ENCODE measurements at places on chromosomes 1 and 21.

DNA sequence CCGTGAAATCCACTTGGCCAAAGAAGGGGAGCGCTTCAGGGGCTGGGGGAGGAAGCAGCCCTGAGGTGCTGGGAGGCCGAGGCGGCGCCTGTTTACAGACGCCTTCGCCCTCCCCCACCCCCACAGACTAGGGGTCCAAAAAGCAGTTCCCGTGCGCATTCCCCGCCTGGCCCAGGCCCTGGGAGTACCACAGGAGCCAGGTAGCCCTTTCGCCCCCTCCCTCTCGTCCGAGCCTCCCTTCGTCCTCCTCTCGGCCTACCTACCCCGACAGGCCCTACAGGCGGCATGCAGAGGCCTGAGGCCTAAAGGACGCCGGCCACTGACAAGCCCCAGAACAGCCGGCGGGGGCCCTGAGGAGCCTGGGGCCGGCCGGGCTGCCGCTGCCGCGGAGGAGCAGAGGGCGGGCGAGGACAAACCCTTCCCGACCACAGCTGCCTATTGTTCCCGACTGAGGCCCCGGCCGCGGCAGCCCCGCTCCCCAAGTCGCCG, 522 bp downstream of the RC3H1 start:
- peak; percentile 52 for DNase-seq

DNA sequence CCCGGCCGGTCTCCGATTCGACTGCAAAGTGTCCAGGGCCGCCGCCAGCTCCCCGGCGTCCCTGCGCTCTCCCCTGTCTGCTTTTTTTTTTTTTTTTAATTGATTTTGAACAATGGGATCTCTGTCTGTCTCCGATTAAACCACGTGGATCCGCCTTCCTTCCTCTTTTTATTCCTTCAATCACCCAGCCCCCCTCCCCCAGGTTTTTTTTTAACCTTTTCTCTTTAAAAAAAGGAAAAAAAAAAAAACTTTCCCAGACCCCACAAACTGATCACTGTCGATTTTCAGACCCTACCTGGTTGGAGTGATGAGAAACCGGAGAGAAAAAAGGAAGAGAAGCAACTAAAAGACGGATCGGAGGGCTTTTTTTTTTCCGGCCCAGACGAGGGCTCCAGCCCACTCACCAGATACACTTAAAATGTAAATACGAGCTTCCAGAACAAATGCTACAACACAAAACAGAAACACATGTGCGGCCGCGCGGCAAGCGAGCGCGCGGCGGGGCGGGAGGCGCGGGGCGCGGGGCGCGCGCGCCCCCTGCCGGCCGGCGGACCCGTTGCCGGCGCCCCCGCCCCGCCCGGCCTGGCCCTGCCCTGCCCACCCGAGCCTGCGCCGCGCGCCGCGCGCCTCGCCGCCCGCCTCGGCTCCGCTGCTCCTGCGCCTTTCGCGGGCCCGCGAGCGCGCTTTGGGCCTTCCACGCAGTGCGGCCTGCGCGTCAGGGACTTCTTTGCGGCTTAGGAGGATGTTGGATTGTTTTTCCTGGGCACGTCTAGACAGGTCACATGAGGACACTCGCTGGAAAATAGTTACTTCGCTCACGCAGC, at the start of gene RCC2:
TSS of gene RCC2 (minus strand) at position 428 of the 824 bp plus-strand sequence. CDS start 1,163 bp downstream, outside the sequence.
- DNase-seq, result peak; percentile 83

DNA sequence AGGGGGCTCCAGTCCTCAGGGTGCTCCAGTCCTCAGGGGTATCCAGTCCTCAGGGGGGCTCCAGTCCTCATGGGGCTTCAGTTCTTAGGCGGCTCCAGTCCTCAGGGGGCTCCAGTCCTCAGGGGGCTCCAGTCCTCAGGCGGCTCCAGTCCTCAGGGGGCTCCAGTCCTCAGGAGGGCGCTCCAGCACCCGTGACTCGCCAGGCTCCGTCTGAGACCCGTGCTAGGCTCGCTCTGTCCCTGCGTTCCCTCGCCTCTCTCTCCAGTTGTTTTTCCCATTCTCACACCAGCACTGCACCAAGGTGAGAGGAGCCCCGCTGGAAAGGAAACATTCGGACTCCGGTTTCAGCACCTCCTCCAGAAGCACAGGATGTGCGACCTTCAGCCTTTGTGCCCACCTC, 9.4 kb upstream of the OR2M2 start:
- no peak for DNase-seq

DNA sequence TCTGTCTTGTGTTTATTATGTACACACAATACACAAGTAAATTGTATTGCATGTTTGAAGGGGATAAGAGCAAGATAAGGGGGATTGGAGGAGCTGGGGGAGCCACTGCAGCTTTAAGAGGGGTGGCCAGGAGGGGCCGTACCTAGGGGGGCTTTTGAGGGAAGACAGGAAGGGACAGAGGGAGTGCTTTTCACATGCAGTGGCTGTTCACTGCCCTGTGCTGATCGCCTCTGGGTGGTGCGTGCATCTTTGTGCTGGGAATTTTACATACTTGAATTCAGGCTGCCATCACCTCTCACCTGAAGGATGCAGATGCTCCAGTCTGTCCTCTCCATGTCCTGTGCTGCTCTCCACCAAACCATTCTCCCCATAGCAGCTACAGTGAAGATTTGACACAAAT, 179.5 kb downstream of the PTPRU start:
- no peak for DNase-seq

- no peak for DNase-seq
These were observed 44.8 kb downstream of the ATP5PO start for GRCh38 chr21:33870768-33871167.

- DNase-seq, result peak; percentile 51
These were observed 1.1 kb downstream of the DFFB start for GRCh38 chr1:3858231-3858981.

DNA sequence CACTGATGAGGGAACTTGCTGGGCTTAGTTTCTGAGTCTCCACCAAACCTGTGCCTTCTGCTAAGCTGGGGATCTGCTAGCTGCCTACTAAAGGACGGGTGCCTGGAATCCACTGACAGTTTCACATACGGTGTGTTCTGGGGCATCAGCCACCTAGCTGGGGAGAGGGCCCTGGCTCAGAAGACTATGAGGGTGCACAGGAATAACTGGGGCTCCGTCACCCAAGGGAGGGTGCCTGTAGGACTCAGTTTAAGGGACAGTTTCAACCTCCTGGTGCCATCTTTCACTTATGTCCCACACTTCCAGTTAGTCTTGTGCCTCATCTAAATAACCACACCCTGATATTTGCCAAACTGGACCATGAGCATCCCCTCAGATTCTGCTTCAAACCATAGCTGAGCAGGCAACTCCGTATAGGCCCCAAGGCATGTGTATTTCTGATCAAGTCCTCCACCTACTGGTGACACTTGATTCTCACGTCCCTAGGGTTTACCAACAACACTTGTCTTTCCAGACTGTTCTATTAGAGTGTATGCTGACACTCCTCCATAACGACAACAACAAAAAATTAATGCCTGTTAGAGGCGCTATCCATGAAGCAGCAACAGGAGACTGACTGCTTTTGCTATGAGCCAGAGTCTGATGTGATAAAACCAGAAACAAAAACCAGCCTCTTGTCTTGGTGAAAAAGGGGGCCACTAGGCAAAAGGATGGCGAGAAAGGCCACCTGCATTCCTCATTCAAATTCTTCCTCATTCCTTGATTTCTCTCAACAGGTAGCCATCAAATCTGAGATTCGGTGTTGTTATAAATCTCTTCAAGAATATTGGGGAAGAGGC, 55.0 kb upstream of the PAXBP1 start:
- peak; percentile 68 for DNase-seq

DNA sequence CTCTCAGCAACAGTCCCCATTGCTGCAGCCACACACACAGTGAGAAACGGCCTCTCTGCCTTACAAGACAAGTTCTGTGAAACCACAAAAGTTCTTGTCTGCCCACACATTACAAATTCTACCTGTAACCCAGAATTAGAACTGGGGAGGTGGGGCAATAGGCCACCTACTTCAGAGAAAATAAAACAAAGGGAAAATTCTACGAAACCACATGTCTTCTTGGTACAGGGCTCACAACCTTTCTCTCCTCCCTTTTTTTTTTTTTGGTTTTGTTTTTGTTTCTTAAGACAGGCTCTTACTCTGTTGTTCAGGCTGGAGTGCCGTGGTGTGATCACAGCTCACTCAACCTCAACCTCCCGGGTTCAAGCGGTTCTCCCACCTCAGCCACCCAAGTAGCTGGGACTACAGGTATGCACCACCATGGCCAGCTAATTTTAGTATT, 30.2 kb downstream of the LPAR3 start:
- DNase-seq, result no peak

DNA sequence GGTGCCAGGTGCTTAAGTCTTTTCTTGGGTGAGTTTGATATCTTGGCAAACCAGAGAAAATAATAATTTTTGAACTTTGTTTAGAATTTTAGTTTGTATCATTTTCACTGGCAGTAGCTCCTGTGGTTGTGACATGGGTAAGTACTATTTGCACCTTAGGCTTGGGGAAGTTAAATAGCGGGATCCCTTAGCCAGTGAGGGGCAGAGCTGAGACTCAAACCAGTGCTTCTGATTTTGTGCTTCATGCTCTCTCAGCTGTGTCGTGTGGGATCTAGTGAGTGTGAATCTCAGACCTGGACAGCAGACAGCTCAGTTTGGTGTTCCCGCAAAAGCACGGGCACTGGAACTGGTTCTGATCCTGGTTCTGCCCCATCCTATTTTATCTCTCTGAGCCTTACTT, 9.6 kb downstream of the PRCC start:
- DNase-seq, result no peak

- DNase-seq, result no peak
These were observed 101.4 kb downstream of the TEX35 start for GRCh38 chr1:178614286-178614685.

DNA sequence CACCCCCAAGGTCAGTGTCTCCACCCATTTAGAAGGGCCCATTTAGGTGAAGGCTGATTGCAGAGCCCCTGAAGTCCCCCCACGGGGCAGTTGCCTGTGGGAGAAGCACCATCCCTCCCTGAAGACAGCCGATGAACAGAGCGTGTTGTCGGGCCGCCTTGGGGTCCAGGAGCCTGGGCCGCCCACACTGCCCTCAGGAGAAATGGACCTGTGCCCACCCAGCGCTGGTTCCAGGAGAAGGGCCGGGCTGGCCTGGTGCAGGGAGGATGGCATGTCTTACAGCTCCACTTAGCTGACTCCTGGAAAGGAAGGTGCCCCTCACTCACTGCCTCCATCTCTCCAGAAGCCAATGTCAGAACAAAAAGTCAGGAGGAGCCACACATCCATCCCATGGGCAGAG, 252.7 kb upstream of the VAMP3 start:
- DNase-seq, result no peak

DNA sequence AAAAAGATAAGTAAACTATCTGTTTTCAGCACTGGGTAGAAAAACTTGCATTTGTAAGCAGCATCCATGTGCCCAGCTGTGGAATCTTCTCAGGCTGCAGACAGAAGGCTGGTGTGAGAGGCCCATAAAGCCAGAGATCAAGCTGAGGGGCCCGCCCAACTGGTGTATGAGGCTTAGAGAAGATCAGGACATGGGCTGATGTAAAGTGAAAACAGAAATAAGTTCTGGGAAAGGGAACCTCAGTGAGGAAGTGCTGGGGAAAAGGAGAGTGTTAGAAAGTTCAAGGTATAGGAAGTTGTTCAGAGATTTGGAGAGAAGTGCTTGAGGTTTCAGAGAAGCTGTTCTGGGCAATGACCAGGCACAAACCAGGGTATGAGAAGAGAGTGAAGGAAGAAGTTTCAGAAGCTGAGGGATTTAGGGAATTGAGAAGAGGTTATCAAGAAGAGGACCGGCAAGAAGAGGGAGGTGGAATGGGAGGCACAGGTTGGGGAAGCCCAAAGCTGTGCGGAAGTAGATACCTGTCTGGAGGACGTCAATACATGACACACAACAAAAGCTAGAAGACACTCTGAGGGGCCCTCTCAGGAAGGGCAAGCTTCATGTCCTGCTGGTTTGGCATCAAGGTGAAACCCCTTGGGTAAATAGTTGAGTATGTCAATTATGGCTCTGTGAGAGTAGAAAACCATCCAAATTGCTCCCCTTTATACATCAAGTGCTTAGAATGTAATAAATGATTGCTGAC, 2.7 kb upstream of the CD5L start:
- DNase-seq, result no peak

DNA sequence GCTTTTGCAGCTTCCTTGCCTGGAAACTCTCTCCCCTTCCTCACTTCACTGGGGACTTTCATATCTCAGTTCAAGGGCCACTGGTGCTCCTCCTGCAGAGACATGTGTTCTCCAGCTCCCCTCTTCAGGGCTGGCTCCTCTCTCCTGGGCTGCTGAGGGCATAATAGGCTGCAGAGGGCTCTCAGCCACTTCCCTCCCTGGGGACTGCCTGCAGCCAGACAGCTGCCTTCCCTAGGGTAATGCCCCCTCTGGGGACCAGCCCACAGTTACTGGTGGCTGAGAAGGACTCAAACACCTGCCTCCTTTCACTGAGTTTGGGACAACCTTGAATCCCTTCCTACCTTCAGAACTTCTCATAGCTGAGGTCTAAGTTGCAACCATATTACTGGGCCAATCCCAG, 104.8 kb upstream of the POU3F1 start:
- DNase-seq, result no peak

GRCh38 chr1:20351911-20352701, 61.4 kb downstream of the VWA5B1 start:
- DNase-seq, result no peak

GRCh38 chr1:1361982-1362423, 3.6 kb upstream of the MXRA8 start:
- DNase-seq, result peak; percentile 90

GRCh38 chr1:205588636-205589035, 43.2 kb downstream of the ELK4 start:
- DNase-seq, result peak; percentile 55

DNA sequence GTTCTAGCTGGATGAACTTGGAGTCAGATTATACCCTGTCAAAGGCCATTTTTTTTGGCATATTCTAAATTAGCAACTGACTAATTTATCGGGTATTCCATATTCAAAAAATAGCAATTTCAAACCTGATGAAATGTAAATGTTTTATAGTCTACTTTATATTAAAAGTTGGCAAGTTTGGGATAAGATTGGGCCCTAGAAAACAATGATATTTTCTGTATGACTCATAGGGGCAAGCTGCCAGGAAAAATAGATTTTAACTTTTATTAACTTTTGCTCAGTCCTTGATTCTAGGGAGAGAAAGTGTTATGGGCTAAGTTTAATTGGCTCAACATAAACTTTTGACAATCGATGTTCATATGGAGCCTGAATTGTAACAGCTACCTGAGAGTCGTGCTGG, 576.9 kb upstream of the B3GALT2 start:
- DNase-seq, result peak; percentile 47

DNA sequence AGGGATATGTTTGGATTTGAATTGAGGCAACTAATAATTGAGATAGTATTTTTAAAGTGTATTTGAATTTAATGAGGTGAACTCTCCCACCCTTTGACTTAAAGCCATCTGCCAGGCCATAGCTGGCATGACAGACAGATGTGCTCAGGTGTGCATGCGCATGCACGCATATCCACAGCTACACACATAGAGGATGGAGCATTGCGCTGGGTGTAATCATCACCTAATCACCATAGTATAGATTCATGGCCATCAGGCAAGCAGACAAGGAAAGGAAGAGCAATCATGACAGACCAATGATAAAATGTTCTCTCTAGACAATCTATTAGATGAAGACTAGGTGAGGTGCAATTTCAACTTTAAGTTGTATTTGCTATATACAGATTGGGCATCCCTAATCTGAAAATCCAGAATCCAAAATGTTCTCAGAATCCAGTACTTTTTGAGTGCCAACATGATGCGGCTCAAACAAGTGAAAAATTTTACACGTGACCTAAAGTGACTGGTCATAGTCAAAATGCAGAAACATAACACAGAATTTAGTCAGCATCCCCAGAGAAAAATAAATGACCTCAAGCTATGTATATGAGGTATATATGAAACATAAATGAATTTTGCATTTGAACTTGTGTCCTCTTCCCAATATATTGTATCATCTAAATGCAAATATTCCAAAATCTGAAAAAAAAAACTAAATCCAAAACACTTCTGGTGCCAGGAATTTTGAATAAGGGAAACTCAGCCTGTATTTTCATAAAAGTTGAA, 70.1 kb downstream of the PTPRC start:
- DNase-seq, result no peak
